ENCODE measurements at places on chromosomes 4 and X.

DNA sequence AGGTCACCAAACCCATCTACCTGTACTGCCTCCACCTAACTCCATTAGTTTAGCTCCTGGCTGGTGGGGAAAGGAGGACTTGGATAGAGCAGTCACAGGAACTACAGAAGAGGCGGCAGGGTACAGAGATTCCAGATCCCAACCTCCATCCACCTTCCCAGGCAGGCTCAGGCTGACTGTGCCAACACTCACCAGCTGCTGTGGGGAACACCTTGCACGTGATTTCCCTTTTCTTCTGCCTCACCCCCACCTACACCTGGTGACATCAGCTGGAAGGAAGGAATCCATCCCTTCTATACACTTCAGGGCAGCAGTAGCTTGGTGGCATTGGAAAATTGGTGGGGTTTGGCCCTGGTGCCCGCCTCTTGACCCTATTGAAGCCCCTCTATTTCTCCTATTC lies 41.5 kb downstream of the EFNB1 start:
- DNase-seq: no peak

GRCh38 chr4:8843597-8843996 lies 28.0 kb downstream of the HMX1 start:
- no peak for DNase-seq

DNA sequence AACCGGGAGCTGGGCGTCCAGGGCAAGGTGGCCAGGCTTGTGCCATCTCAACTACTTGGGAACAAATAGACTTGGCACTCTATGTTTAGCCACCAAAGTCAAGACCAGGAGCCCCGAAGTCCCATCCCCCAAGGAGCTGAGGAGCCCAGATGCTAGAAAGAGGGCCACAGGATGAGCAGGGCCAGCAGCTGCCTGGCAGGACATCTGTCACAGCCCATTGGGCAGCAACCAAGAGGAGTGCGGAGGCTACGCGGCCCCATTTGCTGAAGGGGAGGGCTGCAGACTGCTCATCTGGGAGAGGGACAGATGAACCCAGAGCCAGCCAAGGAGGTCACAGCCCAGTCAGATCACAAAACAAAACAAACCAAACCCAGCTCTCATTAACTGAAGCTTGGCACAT lies 22.9 kb upstream of the SOWAHD start:
- DNase-seq: no peak

- no peak for DNase-seq
Observed at GRCh38 chr4:85952972-85953650, 406.7 kb downstream of the MAPK10 start.

GRCh38 chr4:96326846-96327245 lies 487.0 kb downstream of the PDHA2 start:
- DNase-seq: no peak

DNA sequence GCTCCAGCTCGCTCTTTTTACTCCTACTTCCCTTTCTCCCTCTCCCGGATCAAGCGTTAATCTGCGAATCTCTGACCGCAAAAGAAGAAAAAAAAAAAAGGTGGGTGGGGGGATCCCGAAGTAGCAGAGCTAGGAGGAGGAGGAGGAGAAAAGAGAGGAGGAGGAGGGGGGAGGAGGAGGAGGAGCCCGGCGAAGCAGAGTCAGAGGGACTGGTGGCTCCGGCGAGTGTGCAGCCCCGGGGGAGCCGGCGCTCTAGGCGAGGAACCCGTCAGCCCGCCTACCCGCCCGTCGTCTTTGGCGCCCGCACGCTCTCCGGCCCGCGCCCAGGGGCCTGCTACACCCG lies at the start of gene NHSL2:
Gene NHSL2, plus strand, starts transcription at position 203 of the 343 bp plus-strand sequence.
- DNase-seq: no peak

DNA sequence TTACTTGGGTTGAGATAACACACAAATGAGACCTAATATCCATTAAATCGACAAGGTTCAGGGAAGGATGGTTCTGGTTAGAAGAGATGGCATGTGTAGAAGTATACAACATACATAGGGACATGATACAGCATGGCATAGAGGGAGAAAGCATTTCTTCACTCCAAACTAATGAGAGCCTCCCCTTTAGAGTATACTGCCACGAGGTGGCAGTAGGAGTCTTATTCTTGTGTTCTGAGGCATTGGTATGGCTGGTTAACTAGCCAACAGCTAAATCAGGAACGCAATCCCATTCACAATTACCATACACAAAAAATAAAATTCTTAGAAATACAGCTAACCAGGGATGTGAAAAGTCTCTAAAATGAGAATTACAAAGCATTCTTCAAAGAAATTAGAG lies 29.1 kb upstream of the TRO start:
- DNase-seq: no peak

DNA sequence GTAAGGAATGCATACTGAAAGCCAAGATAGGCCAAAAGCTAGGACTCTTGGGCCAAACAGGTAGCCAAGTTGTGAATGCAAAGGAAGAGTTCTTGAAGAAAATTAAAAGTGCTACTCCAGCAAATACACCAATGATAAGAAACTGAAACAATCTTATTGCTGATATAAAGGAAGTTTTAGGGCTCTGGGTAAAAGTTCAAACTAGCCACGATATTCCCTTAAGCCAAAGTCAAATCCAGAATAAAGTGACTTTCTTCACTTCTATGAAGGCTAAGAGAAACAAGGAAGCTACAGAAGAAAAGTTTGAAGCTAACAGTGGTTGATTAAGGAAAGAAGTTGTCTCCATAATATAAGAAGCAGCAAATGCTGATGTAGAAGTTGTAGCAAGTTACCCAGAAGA lies 397.6 kb downstream of the PACRGL start:
- no peak for DNase-seq

DNA sequence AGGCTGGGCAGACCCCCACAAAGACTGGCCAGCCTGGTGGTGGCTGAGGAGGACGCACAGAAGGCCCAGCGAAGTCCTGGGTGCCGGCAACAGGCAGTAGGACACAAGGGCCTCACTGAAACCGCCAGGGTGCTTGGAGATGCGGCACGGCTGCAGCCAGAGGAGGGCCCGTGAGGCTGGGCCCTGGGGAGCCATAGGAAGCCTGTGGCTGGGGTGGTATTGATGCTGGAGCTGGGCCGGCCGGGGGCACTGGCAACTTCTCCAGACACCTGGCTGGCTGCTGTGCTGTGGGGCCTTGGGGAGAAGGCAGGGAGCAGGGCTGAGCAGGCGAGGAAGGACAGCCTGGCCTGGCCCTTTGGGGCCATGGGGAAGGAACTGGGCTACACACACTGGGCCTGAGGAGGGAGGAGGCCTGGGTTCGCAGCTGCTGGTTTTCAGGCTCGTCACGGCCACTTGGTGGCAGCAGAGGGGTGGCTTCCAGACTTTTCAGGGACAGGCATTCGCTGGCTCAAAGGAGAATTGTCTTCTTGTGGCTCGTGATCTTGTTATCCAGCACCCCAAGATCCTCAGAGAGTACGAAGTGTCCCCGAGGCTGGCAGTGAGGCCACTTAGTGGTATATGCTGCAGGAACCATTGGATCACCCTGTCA lies 37.2 kb downstream of the ATP2B3 start:
- peak; percentile 35 for DNase-seq

DNA sequence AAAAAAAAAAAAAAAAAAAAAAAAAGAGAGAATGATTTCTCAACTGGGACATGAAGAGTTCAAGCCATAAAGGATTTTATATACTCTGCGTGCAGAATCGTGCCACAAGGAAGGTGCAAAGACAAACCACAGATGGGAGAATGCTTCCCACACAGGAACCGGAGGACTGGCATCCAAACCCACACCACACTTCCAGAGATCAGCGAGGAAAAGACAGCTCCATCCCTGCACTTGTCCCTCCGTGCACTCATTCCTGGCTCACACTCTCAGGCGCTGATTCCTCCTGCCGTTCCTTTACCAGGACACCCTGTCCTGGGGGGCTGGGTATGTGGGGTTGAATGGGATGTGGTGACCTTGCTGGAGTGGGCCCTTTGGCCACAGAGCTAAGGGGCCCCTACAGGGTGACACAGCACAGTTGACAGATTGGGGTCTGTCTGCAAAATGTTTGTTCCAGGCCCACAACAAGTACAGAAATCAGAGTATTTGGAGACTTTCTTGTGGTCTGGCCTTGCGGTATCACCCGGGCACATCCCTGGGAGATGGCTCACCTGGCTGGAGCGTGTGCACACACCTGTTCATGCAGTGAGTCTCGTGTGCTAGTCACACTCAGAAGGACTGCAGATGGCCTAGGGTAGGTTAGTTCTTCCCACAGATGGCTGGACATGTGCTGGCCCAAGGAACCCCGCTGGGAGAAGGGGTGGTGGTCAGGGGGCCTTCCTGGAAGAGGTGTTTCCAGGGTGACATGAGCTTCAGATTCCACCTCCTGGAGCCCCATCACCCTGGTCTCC lies 55.4 kb upstream of the GPR78 start:
- DNase-seq: no peak

DNA sequence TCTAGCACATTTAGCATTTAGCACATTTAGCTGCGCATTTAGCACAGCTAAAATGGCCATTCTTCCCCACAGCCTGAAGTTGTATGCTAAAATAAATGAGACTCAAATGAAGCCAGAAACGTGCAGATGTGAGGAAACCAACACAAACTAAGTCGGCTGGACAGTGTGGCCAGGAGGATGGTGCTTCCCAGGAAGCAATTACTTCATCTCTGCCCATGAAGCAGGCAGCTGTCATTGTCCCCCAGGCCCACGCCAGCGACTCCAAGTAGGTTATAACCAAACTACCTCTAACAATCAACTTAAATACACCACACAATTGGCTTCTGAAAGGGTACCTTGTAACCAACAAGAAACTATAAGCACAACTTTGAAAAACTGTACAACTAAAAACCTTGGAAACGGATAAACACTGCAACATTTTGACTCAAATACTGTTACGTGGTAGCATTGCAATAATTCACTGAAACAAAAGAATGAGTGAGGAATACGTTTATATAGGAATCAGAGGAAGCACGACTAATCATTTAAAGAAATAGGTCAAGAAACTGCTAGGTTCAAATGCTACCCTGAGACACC lies 39.2 kb downstream of the AFAP1 start:
- DNase-seq: no peak

DNA sequence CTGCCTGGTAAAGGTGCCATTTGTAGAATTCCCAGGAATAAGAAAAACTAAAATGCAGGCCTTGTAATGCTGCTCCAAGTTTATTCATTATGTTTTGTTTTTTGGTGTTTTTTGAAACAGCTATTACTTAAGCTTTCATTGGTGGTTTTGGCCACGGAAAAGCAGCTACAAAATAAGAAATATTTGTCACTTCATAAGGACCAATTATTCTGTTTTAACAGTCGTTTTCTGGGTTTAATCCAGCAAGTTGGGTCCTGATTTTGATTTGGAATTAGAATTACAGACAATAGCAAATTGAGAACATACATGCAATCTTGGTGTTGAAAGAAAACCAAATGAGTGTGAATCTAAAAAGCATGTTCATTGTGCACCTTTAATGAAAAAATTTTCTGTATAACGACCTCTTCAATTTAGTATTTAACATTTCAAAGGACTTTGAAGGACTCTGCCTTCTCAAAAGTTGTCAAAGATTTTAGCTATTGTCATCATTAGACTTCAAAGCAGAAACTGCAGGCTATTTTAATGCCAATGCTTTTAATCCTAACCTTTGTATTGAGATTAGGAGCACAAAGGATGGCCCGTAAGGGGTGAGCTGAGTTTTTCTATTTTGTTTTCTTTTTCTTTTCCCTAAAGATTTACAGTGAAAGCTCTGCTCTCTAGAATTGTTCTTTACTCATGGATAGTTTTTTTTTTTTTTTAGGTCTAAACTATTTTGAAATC lies 26.7 kb upstream of the STOX2 start:
- no peak for DNase-seq

DNA sequence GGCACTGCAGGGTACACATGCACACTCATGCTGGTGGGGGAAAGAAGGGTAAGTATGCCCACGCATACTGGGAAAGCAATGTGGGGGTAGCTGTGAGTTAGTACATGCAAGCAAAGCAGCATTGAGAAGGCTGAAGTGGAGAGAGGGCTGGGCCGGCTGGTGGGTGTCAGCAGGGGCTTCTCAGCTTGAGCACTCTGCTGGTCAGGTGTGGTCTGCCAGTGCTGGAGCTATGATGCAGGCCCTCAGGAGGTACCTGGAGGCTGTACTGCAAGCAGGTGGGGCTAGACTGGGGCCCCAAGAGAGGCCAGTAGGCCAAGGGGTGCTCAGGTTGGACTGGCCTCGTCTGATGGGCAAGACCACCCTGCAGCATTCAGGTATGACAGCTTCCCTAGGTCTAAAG lies 61.9 kb upstream of the SERPINA7 start:
- no peak for DNase-seq

DNA sequence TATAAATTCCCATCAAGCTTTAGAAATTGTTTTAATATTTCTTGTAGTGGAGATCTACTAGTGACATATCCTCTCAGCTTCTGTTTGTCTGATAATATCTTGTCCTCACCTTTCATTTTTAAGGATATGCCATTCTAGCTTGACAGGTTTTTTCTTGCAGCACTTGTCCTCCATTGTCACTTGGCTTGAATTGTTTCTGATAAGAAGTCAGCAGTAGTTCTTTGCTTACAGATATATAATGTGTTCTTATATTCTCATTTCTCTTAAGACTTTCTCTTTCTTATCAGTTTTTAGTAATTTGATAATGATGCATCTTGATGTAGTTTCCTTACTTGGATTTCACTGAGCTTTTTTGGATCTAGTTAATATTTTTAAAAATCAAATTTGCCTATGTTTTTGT lies 120.6 kb upstream of the NUDT6 start:
- DNase-seq: no peak
